ENCODE measurements at places on chromosomes 6 and 20.

- no peak for DNase-seq
Measured at GRCh38 chr6:32107406-32107805, 1.7 kb downstream of the TNXB start.

GRCh38 chr20:57930351-57930750 lies 220.5 kb upstream of the PMEPA1 start:
- DNase-seq: no peak

DNA sequence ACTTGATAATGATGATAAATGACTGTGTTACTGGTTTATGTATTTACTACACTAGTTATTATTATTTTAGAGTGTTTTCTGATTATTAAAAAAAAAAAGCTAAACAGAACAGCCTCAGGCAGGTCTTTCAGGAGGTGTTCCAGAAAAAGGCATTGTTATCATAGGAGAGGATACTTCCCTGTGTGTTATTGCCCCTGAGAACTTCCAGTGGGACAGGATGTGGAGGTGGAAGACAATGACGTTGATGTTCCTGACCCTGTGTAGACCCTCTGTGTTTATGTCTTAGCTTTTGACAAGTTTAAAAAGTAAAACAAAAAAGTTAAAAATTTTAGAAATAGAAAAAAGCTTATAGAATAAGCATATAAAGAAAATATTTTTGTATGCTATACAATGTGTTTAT lies 49.1 kb downstream of the NCOA7 start:
- no peak for DNase-seq

GRCh38 chr20:51014797-51015722 lies 7.8 kb downstream of the KCNG1 start:
- no peak for DNase-seq

- DNase-seq: no peak
Measured at GRCh38 chr6:13653296-13653695, 38.2 kb downstream of the NOL7 start.

- no peak for DNase-seq
Measured at GRCh38 chr6:85490516-85491248, 40.8 kb downstream of the NT5E start.

GRCh38 chr6:154977588-154977987 lies 17.5 kb upstream of the TIAM2 start:
- no peak for DNase-seq

GRCh38 chr6:22102671-22103070 lies 194.2 kb downstream of the PRL start:
- no peak for DNase-seq

DNA sequence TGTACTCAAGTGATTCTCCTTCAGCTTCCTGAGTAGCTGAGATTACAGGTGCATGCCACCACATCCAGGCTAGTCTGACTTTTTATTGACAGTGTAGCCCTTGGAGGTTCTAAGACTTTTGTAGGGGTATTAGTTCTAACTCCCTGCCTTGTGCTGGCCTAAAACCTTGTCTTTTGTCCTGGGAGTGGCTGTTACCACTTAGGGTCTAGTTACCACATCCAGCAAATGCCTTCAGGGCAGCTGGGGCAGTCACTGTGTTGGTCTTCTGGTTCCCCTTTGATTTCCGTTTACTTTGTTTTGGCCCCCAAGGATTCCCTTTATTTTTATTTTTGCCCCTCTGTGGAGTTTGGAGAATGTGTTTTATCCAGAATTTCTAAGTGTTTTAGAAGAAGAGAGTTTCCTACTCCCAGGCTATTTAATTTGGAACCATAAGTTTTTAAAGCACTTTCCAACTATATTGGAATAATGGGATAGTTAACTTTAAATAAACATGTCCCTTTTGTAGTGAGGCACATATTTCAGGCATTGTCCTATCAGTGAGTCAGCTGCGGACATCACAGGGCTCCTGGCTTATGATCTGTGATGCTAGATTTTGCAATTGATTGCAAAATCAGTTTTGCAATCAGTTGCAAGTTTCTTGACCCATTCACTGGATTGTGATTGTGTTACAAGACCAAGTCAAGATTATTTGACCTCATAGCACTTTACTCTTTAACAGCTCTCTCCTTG lies 25.0 kb downstream of the IL22RA2 start:
- no peak for DNase-seq

DNA sequence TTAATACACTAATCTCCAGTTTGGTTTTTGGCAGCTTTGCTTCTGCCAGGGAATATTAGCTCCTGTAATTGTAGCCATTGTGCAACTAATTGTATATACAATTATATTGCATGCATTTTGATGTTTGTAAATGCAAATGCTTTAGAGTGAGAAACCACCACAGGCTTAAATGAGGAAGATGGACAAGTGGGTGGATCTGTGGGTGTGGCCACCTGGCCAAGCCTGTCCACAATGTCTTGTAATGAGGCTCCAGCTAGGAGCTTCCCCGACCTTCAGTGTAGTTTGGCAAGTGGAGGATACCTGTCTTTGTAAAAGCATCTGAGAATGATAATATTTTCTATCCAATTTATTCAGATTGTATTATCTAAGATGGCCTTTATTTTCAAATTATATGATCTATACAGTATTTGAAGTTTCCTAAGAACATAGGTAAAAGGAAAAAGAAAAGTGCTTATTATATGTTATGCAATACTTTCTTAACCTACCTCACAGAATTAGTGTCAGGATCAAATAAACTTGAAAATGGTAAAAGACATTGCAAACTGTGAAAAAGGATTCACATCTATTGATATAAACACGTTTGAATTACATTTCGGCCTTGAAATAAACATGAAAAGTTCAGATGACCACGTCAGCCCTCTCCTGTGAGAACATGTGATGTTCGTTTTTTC lies 49.3 kb upstream of the ARID1B start:
- no peak for DNase-seq

DNA sequence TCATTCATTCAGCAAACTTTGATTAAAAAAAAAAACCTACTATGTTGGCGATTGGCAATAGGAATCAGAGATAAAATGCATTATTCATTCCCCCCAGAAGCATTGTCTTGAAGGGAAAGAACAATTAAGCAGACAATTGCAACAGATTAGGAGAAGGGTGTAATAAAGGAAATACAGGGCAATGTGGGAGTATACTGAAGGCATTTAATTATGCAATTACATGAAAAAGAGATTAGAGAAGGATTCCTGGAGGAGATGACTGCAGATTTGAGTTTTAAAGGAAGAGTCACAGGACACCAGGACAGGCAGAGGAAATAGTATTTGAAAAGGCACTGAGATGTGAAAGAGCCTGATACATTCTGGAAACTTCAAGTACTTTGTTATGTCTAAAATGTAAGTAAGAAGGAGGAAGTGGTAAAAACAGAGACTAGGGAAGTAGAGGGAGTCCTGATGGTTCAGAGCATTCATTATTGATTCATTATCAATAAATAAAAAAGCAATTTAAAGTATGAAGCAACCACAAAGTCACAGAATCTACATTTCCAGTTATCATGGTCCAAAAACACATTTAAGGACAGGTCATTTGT lies 43.7 kb downstream of the THEMIS start:
- DNase-seq: no peak

DNA sequence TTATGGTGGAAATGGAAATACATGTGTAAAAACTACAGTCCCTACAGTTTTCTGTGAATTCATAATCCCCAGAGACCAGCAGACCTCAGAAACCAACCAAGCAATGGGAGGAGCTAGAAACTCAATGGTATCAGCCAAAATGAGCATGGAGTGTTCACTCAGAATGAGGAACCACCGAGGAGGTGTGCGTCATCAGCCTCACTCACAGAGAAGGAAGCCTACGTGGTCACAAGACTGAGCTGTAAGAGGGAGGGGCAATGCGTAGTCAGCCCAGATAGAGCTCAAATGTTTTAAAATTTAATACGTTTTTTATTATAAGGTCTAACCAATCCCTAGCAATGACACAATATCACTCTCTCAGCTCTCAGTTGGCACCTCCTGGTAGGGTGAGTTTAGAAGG lies 17.4 kb downstream of the MYLK4 start:
- peak; percentile 40 for DNase-seq

Data from CD4-positive, alpha-beta T cell treated with Interleukin-4 for 4 hours (primary cell).